ENCODE measurements at places on chromosomes 2 and 18.

DNA sequence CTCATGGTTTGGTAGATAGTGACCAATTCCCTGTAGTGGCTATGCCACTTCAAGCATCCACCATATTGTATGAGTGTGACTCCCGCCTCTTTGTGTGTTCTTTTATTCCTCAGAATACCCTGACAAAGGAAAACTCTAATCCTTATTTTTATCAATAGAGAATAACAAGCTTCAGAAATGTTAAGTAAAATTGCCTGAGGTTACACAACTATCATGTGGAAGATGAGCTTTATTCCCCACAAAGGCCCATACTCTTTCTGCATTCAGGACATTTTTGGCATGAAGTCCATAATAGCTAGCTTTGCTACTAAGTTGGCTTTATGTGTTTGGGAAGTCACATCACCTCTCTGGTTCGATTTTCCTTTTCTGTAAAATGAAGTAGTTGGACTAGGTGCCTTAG is 276.8 kb downstream of the PIK3C3 start:
- no peak for DNase-seq

- no peak for DNase-seq
These were observed 47.4 kb upstream of the DNMT3A start for GRCh38 chr2:25389161-25389560.

DNA sequence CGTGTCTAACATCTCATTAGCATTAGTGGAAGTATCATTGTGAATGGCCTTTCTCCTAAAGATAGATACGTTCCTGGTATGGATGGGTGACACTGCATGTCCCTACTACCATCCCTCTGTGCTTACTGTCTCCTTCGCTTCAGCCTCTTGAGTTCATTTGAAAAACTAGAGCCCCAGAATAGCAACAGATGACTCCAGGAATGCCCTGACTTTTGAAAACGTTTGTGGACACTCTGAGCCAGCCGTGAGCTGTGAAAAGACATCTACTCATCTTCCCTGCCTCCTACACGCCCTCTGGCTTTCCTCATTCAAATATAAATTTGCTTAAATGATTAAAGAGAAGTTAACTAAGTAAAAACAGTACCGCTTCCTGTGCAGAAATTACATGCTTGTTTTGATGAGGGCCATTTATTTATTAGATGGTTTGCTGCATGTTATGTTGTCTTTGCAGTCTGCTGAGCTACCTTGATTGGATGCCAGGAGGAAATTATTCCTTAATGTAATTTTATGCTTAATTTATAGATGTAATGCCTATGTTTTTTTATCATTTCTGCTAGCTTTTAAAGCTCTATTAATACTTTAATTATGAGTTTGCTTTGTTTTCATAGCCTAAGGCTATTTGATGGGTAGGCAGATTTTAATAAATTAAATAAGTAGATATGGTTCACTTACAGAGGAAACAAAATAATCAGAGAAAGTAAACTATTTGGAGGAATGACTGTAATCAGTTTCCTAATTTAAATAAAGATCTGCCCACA is 32.1 kb upstream of the MYO3B start:
- no peak for DNase-seq

- DNase-seq = no peak
These were observed 909 bp downstream of the TMEM87B start for GRCh38 chr2:112055730-112056625.

- DNase-seq = no peak
These were observed 233.5 kb upstream of the ATP5MC3 start for GRCh38 chr2:175414882-175415487.

GRCh38 chr18:8730080-8730827 is 24.9 kb downstream of the MTCL1 start:
- DNase-seq = no peak

DNA sequence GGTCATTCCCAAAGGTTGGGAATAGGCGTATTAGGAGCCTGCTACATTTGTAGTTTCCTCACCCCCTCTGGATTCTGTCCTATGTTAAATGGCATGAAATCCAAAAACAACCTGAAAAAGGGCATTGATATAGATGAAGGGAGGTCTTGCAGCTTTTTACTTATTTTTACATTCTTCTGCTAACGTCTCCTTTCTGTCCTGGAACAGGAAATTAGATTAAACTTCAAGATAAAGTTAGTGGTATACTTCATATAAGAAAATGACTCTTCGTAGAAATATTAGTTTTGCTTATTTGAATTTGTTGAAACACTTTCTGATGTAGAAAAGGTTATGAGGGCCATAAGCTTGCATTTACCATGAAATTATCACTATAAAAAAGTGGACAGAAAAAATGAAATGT is 694.5 kb downstream of the ADCYAP1 start:
- DNase-seq = no peak

All from NCI-H524 treated with DMSO at 0.1 percent for 48 hours (cell line).